ENCODE measurements at places on chromosomes 2 and 18.
A peak's percentile ranks its signal among the peaks of the same experiment; 100 is the strongest.

DNA sequence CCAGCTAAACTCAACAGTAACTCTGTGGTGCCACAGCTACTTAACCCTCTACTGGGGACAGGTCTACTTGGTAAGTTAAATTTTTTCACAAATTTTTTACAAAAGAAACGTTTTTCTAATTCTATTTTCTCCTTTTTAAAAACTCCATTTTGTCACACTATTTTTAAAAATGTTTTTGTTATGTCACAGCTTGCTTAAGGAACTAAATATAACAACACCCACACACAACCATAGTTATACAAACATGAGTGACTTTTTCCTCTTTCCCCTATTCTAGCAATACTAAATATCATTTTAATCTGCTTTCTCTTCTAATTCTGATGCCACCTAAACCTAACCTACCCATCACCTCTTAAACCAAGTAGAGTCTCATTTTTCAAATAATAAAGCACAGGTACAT lies 160.5 kb upstream of the EPC2 start:
- no peak for DNase-seq

GRCh38 chr2:28344756-28345373 lies 47.8 kb upstream of the FOSL2 start:
- no peak for DNase-seq

DNA sequence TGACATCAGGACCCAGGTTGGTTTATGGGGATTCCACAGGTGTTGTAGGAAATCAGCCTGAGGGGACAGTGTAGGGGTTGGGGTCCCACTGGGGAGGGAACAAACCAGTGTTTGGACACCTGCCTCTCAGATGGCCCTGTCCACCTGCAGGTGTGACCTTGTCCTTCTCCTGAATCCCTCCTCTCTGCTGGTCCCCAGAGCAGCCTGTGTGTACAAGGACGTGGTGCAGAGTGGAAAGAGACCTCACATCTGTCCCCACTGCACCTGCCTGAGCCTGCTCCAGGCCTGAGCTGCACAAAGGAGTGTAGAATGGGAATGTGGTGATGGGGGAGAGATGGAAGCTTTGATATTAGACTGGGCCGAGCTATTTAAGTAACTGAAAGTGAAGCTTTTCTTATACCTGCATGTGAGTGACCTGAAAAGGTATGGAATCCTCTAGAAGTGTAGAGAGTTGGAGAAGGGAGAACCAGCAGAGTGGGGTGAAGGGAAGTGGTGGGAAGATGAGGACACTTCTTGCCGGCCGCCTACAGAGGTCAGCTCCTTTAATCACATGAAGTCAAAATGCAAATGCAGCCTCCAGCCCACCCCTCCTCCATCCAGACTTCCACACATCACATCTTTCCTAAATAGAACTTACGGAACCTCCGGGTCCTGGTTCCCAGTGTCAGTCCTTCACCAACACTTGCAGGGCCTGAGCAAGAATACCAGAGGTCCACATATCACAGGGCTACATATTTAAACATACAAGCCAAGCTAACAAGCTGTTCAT lies 89.3 kb upstream of the SMAD2 start:
- DNase-seq = no peak

DNA sequence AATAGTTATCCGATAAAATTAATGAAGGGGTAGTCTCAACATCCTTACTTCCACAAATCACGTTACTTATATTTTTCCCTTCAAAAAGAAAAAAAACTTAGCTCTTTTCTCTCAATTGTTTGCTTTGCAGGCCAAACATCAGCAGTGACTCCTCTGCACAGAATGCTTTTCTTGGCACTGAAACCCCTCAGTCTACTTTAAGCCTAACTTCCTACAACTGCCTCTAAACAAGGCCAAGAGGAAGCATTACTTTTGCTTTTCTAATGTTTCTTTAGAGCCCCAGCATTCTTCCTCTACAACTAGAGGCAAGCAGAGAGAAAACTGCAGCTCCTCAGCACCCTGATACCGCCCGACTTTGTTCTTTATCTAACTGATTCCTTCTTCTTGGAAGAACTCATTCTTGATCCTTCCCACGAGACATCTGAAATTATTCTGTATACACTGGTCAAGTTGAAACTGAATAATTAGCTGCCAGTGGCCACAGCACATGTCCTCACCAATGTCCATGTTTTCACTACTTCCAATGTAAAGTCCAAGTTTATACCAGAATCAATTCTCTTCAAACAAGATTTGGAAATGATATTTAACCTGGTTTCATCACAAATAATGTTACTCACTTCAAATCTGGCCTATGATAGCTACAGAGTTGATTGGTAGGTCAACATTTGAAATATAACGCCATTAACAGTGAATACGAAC lies 55.3 kb downstream of the DTNB start:
- DNase-seq = no peak

- no peak for DNase-seq
These were observed 27.3 kb downstream of the LPIN2 start for GRCh38 chr18:2985628-2986027.

DNA sequence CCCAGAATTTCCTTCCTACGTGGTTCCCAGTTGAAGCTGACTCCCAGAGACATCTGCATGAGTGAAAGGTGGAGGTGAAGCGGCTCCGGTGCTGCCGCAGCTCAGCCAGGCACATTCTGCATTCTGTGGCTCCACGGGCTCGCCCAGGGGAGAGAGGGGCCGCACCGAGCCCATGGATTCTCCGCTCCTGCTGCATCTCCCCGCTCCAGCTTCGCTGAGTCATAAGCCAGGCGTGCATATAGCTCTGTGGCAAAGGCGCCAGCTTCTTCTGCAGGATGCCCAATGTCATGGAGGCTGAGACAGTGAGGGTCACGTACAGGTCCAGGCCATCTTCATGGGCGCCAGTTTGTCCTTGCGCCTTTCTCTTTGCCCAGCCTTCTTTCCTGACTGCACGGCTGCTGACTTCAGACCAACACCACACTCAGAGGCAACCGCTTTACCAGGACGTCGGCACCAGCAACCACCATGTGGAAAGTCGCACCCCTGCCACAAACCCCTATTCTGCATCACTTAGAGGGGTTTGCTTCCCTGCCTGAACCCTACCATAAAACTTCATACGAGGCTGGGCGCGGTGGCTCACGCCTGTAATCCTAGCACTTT lies 215.7 kb downstream of the MGAT5 start:
- no peak for DNase-seq

DNA sequence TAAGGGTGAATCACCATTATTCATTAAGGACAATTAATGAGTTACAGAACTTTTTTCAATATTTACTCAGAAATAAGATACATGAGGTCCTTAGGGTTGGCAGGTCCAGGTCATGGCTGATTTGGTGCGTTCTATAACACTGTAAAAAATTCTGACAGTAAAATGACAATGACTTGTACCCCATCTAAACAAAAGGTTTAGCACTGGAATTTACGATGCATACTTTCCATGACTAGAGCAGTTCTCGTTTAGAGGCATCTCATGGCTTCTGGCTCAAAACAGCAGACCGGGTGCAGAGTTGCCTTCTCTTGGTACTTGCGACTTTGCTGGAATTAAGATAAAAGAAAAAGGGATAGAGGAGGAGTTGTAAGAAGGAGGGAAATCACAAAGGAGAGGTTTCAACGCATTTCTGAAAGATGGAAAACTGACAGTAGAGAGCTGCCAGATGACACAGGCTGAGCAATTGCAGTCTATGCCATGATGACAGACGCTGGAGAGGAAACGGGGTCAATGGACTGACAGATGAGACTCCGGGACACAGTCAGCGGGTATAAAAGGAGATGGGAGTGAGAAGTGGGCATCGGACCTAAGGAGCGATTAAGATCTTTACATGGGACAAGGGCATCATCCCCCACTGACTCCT lies 4.1 kb upstream of the CYS1 start:
- no peak for DNase-seq

DNA sequence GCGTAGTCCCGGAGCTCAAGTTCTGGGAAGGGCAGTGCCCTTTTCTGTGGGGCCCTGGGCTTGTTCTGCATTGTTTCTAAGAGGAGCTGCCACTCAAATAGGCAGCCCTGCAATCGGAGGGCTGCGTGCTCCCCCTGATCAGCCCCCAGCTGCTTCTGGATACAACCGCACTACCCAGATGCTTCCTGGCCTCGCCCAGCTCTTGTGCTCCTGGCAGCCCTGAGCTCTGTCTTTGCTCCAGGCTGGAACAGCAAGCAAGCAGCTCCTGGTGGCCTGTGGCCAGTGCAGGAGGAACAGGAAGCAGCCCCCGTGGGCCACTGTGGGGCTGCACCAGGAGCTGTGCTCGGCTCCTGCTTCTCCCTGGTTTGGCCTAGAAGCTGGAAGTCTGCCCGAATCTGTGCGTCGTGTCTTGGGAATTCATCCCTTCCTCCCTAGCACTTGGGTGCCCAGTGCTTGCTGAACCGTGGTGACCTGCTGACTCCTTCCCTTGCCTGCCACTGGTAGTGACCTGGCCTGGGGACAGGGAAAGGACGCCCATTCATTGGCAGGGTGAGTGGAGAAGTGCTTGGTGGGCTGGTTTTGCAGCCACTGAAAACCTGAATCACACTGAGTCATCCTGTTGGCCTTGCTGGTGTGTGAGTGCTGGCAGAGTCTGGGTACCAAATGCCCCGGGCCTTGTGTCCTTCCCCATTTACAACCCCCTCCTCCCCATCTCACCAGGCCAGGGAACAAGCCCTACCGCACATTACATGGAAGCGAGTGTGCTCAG lies 27.3 kb upstream of the NTSR2 start:
- DNase-seq = no peak

DNA sequence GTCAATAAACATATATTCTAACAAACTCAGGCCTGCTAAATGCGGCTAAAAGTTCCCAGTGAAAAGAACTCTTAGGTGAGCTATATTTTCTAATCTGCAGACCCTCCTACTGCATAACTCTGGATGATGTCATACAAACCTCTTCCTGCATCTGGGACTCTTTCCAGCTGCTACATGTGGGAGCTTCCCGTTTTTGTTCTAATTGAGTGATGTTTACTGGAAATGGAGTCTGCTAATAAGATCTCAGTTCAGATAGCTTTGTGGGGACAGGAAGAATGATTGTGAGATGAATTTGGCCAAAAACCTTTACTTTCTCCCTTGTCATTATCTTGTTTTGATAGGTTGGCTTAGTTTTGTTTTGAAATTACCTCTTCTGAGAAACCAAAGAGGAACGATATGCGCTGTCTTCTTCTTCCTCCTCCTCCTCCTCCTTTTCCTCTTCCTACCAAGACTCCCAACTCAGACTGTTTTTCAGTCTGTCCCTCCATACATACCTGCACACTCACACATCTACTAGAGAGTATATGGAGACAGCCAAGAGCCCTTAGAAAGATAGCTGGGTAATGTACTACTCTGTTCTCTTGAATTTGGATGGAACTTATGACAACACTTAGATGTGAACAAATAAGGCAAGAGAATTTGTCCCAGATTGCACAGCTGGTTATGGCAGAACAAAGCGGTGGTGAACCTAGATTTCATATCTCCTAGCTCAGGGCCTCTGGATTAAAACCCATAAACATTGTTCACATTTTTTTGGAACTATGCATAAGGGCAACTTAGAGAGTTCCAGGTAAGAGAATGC lies 39.8 kb upstream of the AAK1 start:
- no peak for DNase-seq

- no peak for DNase-seq
These were observed 114.9 kb upstream of the ID2 start for GRCh38 chr2:8566774-8567468.

DNA sequence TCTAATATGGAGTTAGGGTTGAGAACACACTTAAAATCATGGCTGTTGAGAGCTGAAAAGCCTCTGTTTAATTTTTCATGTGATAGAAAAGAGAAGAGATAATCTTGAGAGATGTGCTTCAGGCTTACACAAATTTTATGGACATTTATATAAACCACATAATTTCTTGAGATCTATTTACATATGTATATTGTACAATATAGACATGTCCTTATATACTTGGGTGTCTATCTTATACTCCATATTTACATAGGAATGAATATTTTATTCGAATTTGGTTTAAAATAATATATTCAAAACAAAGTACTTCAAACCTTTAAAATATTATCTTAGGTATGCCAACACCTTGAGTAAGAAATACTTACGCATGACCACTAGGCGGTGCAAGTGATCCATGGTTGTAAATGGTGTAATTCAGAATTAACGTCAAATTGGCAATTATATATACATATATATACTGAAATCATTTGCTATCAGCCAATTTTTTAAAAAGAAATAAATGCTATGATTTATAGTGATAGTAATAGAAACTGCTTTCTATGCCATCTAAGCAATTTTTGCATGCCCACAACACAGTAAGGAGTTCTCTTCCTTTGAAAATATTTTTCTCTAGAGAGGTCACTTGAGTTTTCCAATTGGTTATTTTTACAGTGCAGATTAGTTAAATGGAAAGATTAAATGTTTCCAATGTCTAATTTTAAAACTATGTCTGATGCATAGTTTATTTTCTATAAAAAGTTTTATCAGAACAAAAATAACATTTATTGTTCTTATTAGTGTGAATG lies 37.6 kb upstream of the SPAG16 start:
- DNase-seq = peak; percentile 39

DNA sequence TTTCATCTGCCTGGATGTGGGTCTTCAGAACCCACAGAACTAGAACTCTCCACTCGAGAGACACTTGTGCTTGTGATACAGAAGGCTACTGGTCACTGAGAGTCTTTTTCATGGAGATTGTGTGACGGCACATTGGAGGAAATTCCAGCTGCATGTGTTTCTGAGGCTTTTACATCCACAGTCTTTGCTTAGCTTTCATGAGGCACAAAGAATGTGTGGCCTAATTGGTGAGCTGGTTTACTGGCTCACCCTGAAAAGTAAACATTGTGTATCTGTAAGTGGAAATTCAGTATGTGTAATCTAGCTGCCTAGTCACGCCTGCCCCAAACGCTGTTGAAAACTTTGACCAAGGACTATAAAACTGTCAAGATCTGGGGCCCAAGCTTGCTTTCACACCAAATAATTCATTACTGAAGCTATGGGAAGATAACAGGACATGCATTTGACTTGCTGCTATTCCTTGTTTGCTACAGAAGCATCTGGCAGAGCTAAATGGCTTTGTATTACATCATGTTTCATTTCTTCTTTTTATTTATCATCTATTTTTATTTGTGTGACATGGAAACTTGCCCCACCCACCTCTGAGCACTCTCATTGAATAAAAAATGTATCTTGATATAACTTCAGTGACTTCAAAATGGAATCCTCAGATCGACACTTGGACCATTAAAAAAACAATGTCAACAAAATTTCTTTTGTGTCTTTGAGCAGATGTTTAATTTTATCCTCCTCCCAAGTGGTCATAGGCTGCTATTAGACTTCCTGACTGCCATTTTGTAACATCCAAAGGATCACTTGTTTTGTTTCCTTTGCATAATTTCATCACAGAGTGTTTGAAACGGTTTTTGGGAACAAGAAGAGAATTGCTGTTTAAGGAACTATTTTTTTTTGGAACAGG lies 80.2 kb downstream of the EFEMP1 start:
- DNase-seq = no peak

DNA sequence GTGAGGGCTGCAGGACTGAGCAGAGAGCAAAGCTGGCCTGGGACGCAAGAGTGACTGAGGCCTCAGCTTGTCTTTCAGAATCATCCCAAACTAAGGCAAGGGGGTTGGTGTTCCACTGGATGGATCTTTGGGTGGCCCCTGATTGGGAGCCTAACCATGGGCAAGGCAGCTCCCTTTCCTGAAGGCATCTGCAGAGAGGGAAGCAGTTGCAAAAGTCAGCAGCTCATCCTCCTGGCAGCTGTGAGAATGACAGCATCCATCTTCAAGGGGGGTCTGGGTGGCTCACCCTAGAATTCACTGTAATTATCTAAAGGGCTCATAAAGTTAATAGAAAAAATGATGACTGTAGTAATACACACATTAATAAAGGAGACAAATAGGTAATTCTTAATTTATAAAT lies 46.5 kb upstream of the RAB31 start:
- DNase-seq = no peak
